ENCODE measurements at places on chromosomes 3 and 15.

- no peaks in the 10 kb centered on the region for H3K27me3 ChIP-seq
- no peaks in the 10 kb centered on the region for H3K36me3 ChIP-seq
- no peak overlapping the region for H3K4me3 ChIP-seq
- no peak overlapping the region for H3K27ac ChIP-seq
- no peak for DNase-seq
Observed at GRCh38 chr3:82875401-82875800, 1114.0 kb upstream of the GBE1 start.

- no peak overlapping the region for H3K4me3 ChIP-seq
- DNase-seq = no peak
- no peak overlapping the region for H3K27ac ChIP-seq
- no peaks in the 10 kb centered on the region for H3K4me1 ChIP-seq
Observed at GRCh38 chr3:78634316-78634715, 1133.5 kb downstream of the ROBO1 start.

- no peak for DNase-seq
- no peak overlapping the region for H3K4me3 ChIP-seq
- H3K4me1 ChIP-seq = no peaks in the 10 kb centered on the region
- H3K27ac ChIP-seq = no peak overlapping the region
- no peaks in the 10 kb centered on the region for H3K27me3 ChIP-seq
- H3K36me3 ChIP-seq = no peaks in the 10 kb centered on the region
Observed at GRCh38 chr15:35308802-35309201, 223.7 kb upstream of the NANOGP8 start.

GRCh38 chr3:95172164-95172943 lies 1109.5 kb downstream of the NSUN3 start:
- no peaks in the 10 kb centered on the region for H3K4me1 ChIP-seq
- no peaks in the 10 kb centered on the region for H3K27me3 ChIP-seq
- no peak overlapping the region for H3K27ac ChIP-seq
- H3K36me3 ChIP-seq = no peaks in the 10 kb centered on the region
- no peak for DNase-seq

DNA sequence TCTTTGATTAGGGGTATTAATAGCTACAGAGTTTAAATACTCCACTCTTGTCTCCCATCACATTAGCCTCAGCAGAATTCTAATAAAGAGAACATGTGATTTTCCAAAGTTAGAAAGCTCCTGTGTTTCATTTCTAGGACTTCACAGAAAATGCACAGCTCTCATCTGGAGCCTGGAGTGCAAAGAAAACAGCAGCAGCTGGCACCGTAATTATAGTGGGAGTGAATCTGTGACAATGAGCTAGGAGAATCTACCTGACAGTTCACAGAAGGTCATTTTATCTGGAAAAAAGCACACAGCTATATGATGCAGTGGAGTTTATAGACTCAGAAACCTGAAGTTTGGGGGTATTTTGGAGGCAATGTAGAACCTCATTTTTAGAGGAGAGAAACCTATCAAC lies 5.4 kb upstream of the TRIM59 start:
- H3K27me3 ChIP-seq = peaks cover 8% of the 10 kb centered on the region
- DNase-seq = no peak
- H3K36me3 ChIP-seq = peaks cover 4% of the 10 kb centered on the region
- H3K4me3 ChIP-seq = no peak overlapping the region

DNA sequence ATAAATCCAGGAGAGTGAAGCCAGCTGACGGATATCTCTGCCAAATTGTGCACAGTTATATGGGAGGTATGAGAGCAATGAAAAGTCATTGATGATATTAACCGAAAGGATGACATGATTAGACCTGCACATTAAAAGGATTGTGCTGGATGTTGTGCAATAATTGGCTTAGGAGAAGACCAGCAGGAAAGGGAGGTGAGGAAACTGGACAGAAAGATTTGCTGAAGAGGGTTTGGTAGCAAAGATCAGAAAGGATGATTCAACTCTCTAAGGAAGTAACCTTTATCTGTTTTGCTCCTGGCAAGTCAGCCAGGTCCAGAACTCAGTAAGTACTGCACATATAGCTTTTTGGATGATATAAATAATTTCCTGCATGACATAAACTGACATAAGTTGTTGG lies 704.7 kb downstream of the GRM7 start:
- no peaks in the 10 kb centered on the region for H3K36me3 ChIP-seq
- H3K27me3 ChIP-seq = no peaks in the 10 kb centered on the region
- H3K4me3 ChIP-seq = no peak overlapping the region
- DNase-seq = no peak
- H3K27ac ChIP-seq = no peak overlapping the region

DNA sequence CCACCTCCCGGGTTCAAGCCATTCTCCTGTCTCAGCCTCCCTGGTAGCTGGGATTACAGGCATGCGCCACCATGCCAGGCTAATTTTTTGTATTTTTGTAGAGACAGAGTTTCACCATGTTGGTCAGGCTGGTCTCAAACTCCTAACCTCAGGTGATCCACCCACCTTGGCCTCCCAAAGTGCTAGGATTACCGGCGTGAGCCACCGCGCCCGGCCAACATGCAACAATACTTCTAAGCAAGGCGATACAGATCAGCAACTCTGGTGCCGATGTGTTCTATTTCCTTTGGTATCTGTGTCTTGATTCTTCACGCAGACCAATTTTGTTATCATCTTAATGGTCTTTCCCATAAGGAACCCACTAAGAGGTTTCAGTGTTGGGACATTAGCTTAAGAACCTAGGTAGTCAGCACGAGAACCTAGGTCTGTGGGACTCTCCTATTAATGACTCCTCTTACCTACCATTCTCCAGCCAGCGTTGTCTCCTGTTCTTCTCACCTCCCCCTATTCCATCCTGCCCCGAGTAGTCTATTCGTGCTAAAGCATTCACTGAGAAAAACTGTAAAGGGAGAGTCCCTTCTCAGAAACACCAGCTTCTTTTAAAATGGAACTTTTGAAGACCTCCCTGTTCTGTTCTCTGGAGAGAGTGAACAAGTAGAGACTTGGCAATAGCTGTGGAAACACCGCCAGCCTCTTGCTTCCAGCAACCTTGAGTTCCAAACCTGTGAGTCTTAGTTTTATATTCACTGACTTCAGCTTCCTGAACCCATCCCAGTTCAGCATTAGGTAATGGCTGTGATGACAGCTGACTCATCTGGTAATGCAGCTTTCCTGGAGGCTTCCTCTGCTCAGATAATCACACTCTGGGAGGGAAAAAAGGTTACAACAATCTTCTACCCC lies 61.2 kb downstream of the TSC22D2 start:
- DNase-seq = no peak
- no peaks in the 10 kb centered on the region for H3K36me3 ChIP-seq
- no peak overlapping the region for H3K27ac ChIP-seq
- H3K27me3 ChIP-seq = no peaks in the 10 kb centered on the region
- H3K4me3 ChIP-seq = no peak overlapping the region
- H3K4me1 ChIP-seq = no peaks in the 10 kb centered on the region

Data from activated CD8-positive, alpha-beta memory T cell treated with anti-CD3 and anti-CD28 coated beads, Interleukin-2, amount 10 ng/mL, durations not matched to agents 7 days and 5 days (primary cell).